ENCODE measurements at places on chromosomes 12 and 14.

- no peak for DNase-seq
Measured at GRCh38 chr12:81963026-81963425, 203.9 kb upstream of the PPFIA2 start.

DNA sequence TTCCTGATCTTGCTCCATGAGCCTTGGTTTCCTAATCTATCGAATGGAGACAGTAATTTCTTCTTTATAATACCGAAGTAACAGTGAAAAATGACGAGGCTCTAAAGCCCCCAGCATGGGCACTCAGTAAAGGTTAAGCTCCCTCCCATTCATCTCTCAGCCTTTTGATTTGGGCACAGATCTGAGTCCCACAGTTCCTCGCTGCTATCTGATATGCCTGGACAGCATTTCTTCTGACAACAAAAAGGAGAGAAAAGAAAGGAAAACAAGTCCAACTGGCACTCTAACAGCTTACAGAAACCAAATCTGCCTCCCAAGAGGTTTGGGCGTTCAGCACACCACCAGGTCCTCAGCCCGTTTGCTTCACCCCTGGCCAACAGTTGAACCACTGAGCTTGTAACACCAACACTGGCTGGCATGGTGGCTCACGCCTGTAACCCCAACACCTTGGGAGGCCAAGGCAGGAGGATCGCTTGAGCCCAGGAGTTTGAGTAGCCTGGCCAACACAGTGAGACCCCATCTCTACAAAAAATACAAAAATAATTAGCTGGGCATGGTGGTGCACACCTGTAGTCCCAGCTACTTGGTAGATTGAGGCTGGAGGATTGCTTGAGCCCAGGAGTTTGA, 19.5 kb downstream of the CCDC88C start:
- no peak for DNase-seq

GRCh38 chr14:78904094-78904493, 733.9 kb downstream of the NRXN3 start:
- no peak for DNase-seq

DNA sequence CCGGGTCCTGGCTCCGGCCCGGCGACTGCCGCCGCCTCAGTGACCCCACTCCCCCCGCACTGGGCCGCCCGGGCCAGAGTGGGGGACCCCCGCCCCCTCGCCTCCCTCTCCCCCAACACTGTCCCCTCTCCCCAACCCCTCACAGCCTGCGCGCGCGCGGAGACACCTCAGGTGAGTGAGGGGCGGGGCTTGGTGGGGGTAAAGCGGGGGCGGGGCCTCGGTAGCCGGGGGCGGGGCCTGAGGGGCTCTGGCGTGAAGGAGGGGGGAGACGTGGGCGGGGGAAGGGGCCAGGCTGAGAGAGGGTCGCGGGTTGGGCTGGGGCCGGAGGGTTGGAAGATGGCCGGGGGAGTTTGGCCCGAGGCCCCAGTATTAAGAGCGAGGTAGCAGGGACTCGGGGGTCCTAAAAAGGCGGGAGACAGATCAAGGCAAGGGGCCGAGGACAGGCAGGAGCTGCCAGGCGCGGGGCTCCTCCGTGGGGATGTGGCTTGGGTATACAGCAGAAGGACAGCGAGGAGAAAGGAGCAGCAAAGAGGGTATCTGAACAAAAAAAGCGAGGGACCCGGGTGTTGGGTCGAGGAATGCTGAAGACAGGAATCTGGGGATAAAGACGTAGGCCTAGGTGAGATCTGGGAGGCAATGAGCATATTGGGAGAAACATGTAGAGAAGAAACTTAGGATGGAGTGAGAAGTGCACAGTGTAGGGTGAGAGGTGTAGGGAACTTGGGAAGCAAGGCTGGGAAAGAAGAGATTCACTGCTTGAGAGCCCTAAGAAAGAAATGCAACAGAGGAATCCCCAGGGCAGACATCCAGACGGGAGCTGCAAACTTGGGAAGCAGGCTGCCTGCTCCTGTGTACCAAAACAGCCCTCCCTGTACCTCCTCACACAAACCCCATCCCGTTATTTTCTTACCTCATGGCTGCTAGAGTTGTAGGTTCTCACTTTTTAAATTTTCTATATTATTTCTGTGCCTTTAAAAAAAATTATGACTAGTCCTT, 10.8 kb downstream of the SUOX start:
- peak; percentile 49 for DNase-seq

DNA sequence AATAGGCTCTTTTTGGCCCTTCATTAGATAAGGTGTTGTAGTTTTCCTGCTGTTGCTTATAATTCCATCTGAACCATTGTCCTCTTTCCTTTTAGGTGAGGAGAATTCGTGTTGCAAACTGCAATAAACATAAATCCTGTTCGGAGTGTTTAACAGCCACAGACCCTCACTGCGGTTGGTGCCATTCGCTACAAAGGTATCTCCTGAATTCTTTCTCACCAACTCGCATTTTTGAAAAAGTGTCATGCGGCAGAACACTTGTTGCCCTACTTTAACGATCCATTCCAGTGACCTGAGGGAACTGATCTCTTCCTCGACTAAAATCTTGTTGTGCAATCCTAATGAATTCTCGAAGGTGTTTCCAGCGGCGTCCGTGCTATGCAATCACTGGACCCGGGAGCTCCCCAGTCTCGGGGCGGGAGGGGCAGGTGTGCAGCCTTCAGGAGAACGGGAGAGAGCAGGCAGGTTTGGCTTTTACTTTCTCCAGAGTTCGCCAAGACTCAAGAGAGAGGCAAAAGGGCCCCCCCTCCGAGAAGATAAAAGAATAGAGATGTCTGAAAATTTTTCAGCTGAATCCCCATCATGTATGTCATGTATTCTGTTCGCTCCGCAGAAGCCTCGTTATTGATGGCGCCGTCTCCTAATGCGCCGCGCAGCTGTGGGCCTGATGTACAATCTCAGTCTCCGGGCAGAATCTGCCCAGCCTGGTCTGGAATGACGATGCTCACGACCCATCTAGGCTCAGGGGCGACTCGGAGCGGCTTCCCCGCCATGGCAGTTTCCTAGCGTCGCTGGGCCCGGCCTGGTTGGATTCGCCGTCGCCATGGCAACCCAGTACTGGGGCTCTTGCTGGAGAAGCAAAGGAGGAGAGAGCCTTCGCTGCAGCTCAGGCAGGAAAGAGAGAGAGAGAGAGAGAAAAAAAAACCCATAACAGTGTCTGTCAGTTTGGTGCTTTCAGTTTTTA, 38.2 kb downstream of the PLXNC1 start:
- peak; percentile 72 for DNase-seq

DNA sequence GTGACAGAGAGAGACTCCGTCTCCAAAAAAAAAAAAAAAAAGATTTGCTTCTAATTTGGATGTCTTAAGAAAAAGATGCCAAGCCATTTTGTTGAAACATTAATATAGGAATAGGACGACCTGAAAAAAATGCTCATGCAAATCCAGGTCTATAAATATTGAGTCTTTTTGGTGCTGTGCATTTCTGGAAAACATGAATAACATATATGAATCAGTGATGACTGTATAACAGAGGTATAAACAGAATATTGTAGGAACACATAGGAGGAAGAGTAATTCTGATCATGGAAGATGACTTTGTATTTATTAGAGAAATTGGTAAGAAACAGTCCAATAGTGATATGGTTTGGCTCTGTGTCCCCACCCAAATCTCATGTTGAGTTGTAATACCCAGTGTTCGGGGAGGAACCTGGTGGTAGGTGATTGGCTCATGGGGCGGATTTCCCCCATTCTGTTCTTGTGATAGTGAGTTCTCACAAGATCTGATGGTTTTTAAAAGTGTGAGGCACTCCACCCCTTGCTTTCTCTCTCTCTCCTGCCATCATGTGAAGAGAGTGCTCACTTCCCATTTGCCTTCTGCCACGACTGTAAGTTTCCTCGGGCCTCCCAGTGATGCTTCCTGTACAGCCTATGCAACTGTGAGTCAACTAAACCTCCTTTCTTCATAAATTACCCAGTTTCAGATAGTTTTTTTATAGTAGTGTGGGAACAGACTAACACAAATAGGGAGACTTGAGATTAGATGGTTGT, 3.0 kb upstream of the SRSF5 start:
- no peak for DNase-seq

- no peak for DNase-seq
Measured at GRCh38 chr14:81009346-81009745, 53.9 kb downstream of the TSHR start.

DNA sequence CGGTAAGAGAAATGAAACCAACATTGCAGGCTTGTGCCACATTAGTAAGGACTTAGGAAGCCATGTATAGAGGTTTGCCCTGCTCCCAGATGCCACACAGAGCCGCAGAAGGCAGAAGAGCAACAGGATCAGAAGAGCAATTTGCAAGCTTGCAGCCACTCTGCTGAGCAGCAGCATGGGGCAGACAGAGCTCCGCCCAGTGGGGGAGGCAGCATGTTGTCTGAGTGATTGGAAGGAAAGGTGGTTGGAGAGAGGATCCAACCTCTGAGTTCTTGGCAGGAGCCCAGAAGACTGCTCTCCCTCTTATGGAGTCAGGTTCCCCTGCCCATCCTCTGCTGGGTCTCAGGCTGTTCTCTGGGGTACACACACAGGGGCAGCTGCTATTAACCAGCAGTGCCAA, 2.3 kb upstream of the KRT6A start:
- DNase-seq: no peak

- no peak for DNase-seq
Measured at GRCh38 chr12:96117460-96117859, 76.7 kb upstream of the ELK3 start.

DNA sequence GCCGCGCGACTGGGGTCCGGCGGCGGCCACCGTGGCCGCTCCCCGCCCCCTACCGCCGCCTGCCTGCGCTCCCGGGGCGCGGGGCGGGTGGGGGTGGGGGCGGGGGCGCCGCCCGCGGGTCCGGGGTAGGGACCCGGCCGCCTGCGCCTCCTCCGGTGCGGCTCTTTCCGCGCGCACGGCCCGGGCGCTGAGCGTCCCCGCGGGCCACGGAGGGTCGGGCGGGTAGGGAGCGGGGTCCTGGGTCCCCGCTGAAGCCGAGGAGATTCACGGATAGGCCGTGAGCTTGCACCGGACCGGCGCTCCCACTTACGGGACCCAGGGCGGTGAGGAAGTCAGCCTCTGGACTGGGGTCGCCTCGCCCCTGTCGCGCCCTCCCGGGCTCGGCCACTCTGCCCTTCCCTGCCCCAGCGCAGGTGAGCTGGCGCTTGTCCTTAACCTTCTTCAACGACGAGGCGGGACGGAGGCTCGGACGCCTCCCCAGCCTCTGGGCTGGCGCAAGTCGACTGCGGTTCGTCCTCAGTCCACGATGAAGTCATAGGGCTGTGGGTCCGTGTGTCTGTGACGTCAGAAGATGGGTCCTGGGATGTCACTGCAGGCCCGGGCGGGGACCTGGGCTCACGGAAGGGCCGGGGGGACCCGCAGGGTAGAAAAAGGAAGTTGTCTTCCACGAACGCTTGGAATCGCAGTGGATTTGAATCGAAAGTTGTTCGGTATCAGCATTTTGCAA, 514 bp downstream of the FBXO34 start:
- DNase-seq: peak; percentile 25

DNA sequence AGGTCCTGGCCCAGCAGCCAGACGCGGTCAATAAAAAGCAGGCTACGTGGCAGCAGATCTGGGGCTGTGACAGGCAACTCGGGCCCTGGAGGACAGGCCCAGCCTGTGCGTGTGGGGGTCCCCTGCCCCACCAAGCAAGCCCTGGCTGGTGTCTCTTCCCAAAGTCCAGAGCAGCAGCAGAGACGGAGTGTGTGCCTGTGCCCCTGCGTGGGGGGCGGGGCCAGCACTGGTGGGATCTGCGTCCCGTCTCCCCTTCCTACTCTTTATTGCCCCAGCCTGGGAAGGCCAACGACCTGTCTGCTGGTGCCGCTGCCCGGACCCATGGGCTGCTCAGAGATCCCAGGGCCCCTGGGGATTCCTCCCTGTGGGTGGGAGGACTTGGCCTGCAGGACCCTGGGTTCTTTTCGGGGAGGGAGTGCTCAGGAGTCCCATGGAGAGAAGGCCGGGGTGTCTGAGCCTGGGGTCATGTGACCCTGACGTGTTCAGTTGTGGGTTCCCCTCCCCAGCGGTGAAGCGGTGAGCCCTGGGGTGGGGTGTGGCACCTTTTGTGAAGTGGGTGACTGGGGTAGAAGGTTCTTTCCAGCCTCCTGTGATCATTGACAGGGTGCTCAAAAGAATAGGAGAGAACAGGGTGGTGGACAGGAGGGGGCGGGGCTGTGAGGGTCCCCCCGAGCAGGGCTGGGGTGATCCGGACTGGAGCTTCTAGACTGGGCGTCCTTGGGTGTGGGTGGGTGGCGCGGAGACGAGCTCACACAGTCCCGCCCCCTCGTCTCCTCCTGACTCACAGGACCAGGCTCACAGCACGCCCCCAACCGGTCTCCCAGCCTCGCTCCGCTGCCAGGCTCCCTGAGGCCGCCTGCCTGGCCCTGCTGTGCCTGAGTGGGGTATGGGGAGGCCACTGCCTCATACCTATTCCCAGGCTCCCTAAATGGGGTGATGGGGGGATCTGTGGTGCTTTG, 22.4 kb downstream of the ASPG start:
- no peak for DNase-seq

DNA sequence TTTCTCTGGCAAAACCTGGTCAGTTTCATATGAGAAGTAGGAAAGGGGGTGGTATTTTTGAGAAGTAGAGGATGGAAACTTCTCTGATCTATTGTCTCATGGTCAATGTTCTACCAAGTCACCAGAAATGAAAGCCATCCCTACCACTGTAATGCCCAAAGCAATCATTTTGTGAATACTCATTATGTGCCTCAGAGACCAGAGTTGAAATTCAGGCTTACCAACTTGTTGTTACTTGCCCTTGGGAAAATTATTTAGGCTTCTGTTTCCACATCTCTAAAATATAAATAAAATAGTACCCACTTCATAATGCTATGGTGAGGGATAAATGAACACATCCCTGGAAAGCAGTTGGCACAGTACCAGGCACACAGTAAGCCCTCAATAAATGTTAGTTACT, 723.7 kb upstream of the TBX3 start:
- DNase-seq: no peak

DNA sequence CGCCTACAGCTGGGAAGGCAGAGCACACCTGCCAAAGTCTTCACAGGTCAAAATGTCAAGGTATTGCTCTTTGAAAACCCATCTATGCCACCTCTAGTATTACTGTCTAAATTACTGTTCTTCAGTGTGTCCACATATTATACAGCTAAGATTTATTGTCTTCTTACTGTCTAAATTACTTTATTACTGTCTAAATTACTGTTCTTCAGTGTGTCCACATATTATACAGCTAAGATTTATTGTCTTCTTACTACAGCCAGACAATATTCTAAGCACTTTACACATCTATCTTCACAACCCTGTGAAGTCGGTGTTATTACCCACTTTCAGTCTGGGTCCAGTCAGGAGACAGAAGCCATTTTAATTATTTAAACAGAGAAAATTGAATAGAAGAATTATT, 173.9 kb downstream of the MYRFL start:
- no peak for DNase-seq

GRCh38 chr12:118327391-118327790, 45.3 kb downstream of the TAOK3 start:
- no peak for DNase-seq

Data from hippocampal formation (tissue), 2 donors.